ENCODE measurements at places on chromosomes 12 and 14.

GRCh38 chr12:94158666-94159065 lies 10.3 kb downstream of the PLXNC1 start:
- DNase-seq, result no peak

DNA sequence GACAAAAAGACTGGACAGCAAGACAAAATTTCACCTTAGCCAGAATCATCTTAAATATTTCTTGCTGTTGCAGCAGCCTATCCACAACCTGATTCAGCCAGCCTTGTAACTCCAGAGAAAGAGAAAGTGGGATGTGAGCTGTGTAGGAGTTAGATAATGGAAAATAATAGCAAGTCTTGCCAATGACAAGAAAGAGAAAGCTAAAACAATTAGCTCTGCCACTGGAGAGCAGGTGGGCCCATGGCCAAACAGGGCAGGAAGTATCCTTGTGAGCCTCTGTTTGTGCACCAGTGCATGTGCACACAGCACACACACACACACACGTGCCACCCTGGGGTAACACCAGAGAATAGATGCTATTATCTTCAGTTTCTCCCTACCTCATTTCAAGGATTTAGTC lies 106.0 kb upstream of the CCDC196 start:
- DNase-seq, result no peak

DNA sequence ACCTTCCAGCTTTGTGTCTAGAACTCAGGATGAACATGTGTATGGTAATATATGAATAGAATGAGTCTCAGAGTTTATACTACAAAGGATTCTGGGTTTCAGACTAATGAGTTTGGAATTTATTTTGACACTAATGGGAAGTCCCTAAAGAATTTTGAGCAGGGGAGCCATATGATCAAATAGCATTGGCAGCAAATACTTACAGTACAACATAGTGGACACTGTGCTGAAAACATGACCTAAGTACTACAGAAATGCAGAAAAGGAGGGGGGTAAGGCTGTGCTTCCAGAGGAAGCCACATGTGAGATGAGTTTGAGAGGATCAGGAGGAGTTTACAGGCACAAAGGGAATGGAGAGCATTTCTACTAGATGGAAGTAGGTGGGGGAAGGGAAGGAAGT lies 225.8 kb downstream of the C12orf42 start:
- no peak for DNase-seq

DNA sequence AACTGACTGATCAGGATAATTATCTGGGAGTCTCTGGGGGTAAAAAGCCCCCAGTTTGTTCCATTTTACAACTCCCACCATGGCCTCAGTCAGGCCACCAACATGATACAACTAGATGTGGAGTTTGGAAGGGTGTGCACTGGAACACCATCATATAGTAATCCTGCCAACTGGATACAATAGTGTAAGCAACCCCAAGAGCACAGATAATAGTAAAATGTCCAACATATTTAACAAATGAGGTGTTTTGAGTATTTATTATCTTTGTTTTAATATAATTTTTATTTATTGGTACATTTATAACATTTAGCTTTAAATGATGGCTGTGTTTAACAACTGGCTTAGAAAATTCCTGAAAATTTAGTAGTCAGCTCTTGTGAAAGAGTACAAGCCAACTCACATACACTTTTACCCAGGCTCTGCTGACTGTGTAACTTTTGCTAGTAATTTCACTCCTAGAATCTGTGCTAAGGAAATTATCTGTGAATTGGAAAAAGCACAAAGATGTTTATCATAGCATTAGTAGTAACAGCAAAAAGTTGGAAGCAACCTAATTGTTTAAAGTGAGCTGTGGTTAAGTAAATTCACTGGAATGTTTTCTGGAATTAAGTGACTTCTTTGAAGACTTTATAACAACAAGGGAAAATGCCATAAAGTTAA lies 196.8 kb downstream of the RAD51B start:
- no peak for DNase-seq

DNA sequence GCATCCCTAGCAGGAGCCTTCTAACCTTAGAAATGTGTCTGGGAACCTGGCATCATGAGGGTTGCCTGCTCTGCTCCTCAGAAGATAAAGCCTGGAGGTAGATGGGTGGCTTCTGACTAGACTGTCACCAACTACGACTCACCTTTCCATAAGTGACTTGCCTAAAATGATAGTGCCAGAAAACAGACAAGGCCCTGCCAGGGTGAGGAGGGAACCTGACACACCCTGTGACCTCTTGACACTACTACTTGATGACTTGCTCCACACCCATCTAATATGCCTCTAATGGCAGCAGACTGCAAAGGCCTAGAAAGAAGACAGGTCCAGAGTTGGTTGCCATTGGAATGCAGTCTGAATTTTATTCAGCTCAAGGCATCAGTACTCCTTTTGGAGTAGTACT lies 9.4 kb downstream of the RNF41 start:
- no peak for DNase-seq

GRCh38 chr14:22427771-22428231 lies 161.2 kb downstream of the DAD1 start:
- no peak for DNase-seq

- no peak for DNase-seq
These were observed 17.6 kb downstream of the NINJ2 start for GRCh38 chr12:645563-646071.

DNA sequence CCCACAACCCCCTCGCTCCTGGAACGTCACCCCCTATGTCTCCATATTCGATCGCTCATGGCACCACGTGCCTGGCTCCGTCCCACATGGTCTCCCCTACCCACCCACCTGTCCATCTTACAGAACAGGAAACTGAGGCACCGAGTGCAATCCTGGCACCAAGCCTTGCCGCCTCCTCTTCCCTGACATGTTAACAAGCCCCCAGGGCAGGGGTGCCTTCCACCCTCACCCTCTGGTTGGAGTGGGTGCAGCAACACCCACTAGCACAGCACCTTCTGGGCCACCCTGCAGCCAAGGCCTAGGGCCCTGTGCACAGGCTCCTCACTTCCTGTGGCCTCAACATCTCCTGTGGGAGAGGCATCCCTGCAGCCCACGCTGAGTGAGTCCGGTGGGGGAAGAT lies 110.3 kb downstream of the RFLNA start:
- no peak for DNase-seq

- no peak for DNase-seq
These were observed 114.4 kb downstream of the SPTSSA start for GRCh38 chr14:34347683-34348082.

DNA sequence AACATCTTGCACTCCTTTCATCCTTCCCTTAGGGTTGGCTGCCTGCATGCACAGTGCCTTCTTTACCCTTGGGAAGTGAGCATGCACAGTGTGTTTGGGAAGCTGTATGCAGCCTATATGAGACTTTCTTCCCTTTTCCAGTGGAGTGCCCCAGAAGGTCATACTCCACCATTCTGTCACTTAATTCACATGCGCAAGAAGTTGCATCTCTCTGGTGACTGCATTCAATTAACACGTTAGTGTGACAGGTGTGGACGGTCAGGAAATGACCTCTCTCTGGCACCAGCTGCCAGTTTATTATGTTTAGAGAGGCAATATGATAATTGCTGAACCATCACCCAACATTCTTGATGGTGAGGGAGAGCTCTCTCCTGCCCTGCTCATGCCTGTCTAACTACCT lies 770.0 kb downstream of the FLRT2 start:
- DNase-seq, result no peak

DNA sequence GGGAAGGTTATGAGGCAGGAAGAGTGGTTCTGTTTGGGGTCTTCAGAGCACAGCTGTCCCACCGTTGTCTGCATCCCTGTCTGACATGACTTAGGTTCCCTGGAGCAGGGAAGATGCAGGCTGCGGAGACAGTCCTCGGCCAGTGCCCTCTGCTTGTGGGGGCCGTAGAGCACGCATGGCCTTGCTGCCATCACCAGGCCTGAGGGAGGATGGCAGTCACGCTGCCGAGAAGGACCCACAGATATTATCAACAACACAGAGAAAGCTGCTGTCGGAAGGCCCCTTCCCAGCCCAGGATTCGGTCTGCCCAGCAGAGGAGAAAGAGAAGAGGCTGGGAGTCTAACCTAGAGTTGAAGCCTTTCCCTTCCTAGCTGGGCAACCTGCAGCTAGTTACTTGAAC lies 35.0 kb downstream of the ERH start:
- no peak for DNase-seq

- DNase-seq, result no peak
These were observed 3.6 kb downstream of the SMARCD1 start for GRCh38 chr12:50088577-50089335.

- peak; percentile 68 for DNase-seq
These were observed at the start of gene DYRK4 for GRCh38 chr12:4562034-4562657. Gene DYRK4 (plus strand): TSS chr12:4562208. CDS start chr12:4562246, 38 bp downstream.

GRCh38 chr14:102822311-102822863 lies 45.1 kb downstream of the TRAF3 start:
- DNase-seq, result no peak
